ENCODE measurements at places on chromosomes 5 and 9. TPM values are rescaled to one million over a fixed set of nuclear protein-coding genes. Genes with fewer than 3 reads are reported as not detected.

INSL6 gene
- polyA plus RNA-seq = 0.19 TPM

DNA sequence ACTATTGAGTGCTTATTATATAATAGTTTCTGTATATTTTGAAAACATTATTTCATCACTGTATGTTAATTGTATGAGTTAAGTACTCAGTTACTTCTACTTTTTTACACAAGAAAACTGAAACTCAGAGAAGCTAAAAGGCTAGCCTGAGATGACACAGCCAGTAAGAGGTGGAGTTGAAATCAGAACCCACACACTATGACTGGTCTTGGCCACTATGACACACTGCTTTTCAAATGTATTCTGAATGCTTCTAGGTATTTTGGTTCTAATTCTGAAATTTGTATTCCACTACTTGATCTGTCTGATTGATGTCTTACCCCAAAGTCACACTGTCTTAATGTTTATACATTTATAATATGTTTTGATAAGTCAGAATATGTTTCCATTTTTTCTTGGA is 181.8 kb downstream of the ZDHHC21 start:
- DNase-seq = no peak

DNA sequence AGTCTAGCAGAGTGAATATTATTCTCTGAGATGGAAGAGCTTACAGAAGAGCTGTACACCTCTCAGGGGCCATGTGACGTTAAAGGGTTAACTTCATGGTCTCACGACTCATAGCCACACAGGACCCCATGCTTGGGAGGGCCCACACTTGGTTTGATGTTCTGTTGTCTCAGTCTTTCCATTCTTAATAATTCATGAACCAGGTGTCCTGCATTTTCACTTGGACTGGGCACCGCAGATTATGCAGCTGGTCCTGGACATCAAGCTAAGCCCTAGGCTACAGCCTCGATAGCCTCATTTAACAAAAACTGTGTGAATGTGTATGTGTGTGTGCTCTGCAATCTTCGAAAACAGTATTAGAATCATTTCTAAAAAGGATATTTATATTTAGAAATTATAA is 323.5 kb downstream of the PLK2 start:
- no peak for DNase-seq

DNA sequence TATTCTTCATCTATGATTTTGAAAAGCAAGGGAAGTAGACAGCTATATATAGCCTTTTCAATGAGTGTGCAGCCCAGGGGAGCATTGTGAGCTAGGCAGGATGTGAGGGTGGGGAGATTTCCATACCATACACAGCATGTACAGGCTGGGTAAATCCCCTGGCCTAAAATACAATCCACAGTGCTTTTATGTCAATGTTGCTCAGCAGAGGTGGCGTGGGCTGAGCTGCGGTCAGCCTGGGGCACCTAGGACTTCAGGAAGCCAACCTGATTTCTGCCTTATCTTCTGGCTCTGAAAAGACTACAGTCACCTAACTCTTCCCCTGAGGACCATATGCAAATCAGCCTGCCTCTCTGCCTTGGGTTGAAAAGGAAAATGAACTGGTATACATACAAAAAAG is 6.3 kb upstream of the GARIN3 start:
- no peak for DNase-seq

DNA sequence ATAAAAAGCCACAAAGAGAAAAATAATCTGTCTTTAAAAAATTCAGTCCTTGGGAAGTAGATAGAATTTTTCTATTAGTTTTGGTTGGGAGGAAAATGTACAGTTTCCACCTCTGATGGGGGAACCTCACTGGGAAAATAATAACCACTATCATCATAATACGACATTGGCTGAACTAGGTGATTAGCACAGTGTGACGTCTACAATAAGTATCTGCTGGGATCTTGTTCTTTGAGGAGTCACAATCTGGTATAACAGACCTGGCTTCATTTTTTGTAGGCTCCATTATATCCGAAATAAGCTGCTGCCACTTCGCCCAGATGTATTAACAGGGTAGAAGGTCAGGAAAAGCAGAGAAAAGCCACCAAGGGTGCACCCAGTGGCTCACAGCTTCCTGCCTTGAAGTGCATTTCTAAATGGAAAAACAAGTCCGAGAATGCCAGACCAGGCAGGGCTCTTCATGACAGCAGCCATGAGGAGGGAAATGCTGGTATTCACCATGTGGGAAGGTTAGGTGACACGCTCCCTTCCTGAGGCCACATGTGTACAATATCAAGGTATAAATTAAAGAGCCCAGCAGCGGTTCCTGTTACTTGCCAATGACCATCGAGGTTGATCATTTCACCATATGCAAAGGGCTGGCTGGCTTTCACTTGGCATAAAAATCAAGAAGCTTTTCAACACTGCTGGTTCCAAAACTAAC is 152.8 kb downstream of the PRELID2 start:
- no peak for DNase-seq

DNA sequence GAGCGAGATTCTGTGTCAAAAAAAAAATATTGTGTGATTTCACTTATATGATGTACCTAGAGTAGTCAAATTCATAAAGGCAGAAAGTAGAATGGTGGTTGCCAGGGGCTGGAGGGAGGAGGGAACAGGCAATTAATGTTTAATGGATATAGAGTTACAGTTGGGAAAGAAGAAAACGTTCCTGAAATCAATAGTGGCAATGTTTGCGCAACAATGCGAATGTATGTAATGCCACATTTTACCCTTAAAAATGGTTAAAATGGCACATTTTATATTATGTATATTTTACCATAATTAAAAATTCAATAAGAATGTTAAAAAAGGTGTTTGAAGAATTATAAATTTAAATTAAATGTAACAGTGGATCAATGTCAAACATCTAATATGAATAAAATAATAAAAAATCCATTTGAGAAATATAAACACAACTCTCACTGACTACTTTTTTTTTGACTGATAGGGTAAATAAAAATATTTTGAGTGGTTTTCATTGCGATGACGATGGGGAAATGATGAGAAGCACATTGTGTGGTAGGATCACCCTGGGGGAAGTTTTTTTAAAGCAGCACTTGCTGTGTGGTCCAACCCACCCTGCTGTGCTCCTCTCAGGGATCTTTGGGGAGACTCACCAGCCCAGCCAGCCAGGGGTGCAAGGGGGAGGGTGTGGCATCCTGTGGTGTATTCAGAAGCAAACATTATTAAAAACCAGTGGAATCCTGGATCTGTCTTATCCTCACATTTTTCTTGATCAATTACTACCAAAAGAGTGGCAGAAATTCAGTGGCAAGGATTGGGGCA is 4.3 kb downstream of the FYB1 start:
- DNase-seq = no peak
